ENCODE measurements at places on chromosomes 7 and 10.

DNA sequence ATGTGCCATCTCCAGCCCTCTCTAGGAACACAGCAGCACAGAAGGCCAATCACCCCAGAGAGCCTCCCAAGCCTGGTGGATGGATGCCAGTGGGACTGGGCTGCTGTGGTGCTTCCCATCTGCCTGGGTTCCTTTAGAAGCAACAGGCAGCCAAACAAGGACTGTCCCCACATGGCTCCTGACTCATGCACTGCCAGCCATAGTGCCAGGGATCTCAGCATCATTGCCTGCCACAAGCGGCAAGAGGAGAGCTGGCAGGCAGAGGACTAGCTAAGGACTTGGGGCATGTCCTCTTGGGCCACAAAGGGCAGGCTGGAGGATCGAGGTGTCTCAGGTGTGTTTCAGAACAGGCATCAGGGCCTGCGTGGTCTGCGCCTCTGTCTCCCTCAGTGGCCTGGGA, 23.4 kb upstream of the FIGNL1 start:
- no peak for DNase-seq

DNA sequence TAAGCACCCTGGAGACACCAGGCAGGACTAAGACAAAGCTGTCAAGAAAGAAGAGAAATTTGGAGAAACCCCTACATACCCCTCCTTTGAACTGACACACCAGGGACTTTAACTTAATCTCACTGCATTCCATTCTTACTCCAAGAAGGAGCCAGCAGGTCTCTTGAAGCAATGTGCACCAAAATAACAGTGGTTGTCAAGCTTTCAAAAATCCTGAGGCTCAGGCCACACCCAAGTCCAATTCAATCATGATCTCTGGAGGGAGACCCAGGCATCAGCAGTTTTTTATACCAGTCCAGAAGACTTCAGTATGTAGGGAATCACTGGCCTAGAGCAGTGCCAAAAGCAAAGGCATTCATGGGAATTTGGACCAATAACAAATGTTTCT, 6.8 kb downstream of the SLC25A13 start:
- no peak for DNase-seq

DNA sequence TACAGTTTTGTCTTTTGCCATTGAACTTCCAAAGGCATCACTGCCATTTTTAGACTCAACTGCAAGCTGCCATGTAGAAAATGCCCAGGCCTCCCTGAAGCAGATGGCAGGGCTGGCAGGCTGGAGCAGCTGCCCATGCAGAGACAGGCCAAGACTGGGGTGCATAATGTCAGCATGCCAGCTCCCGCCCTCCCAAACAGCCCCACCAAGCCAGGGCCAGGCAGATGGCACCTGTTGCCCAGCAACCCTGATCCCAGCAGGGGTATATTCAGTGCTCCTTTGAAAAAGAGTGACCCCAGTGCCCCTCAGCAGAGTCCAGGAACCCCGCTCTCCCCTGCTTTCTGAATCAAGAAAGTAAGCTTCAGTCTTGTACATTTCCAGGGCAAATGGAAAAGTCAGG, 32.6 kb downstream of the VSTM4 start:
- DNase-seq: no peak

DNA sequence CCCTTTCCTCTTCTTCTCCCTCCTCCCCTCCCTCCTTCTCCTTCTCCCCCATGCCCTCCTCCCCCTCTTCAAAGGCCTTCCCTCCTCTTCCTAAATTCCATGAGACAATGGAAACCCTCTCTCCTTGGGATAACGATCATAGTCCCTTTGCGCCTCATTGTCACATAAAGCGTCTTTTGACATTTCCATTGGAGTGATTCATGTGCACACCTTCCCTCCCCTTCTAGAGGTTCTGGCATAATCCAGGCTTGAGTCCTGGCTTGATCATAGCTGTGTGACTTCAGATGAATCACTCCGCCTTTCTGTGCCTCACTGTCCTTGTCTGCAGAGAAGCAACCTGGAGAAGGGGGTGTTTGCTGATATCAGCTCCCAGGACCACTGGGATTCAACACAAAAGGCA, 204.2 kb downstream of the TNS3 start:
- no peak for DNase-seq

Measured in MG63 (cell line).